Esophagus mucosa (tissue), 1 donor: ENCODE measurements at places on chromosomes 16 and 17. TPM values are rescaled to one million over a fixed set of nuclear protein-coding genes. Genes with fewer than 3 reads are reported as not detected.

Gene NPB
- 0.24 TPM for total RNA-seq

Gene C17orf50
- not detected for total RNA-seq

Gene SLC43A2
- total RNA-seq, result 3.6 TPM

Gene PTX4
- total RNA-seq, result not detected

Gene G6PC1
- total RNA-seq, result not detected

Gene LYRM9
- total RNA-seq, result 2.3 TPM

Gene PPP1R9B
- total RNA-seq, result 26.3 TPM

Gene PFAS
- 25.1 TPM for total RNA-seq

Gene PTGES3L
- 0.28 TPM for total RNA-seq

Gene CDH1
- 334 TPM for total RNA-seq

Gene WDR81
- total RNA-seq, result 10.2 TPM

Gene UQCRC2
- total RNA-seq, result 270 TPM

Gene OR3A3
- not detected for total RNA-seq

Gene HSPB9
- not detected for total RNA-seq

Gene NUBP1
- total RNA-seq, result 21.5 TPM

Gene TBC1D3B
- total RNA-seq, result 7.2 TPM

Gene TPSAB1
- total RNA-seq, result 4.6 TPM

Gene CD300E
- total RNA-seq, result 0.12 TPM

Gene NXPH3
- total RNA-seq, result 0.16 TPM

Gene SULT1A1
- 4.7 TPM for total RNA-seq

Gene TRAF4
- total RNA-seq, result 41.6 TPM

Gene KRT24
- total RNA-seq, result 10.0 TPM

Gene DCTPP1
- 49.0 TPM for total RNA-seq

Gene OVCA2
- total RNA-seq, result 32.3 TPM

Gene IRF8
- 2.2 TPM for total RNA-seq

Gene AOC2
- 0.44 TPM for total RNA-seq

Gene JPT1
- total RNA-seq, result 328 TPM

Gene NEK8
- total RNA-seq, result 3.9 TPM

Gene SLC46A1
- 1.7 TPM for total RNA-seq

Gene TMEM88
- total RNA-seq, result 1.7 TPM

Gene OR2C1
- not detected for total RNA-seq

Gene MYH13
- 0.16 TPM for total RNA-seq

Gene CA5A
- total RNA-seq, result not detected

Gene CDRT15L2
- total RNA-seq, result not detected

Gene ITGAD
- total RNA-seq, result not detected

Gene CES1
- 2.0 TPM for total RNA-seq

Gene MYO1D
- total RNA-seq, result 55.0 TPM

Gene SLC22A31
- not detected for total RNA-seq

Gene AXIN1
- 15.3 TPM for total RNA-seq

Gene SLC6A2
- not detected for total RNA-seq

Gene SOX9
- 20.3 TPM for total RNA-seq

Gene RND2
- 0.16 TPM for total RNA-seq

Gene NPIPB6
- 1.00 TPM for total RNA-seq

Gene HID1
- 3.1 TPM for total RNA-seq

Gene PRKCB
- total RNA-seq, result 0.76 TPM

Gene SSTR5
- total RNA-seq, result not detected

Gene CALB2
- total RNA-seq, result 3.2 TPM

Gene TBC1D3I
- total RNA-seq, result 0.68 TPM

Gene CDH16
- 5.0 TPM for total RNA-seq

Gene RAPGEFL1
- 112 TPM for total RNA-seq

Gene CDIPT
- 36.9 TPM for total RNA-seq

Gene ACE
- 1.9 TPM for total RNA-seq
